ENCODE measurements at places on chromosomes 5 and 9. TPM values are rescaled to one million over a fixed set of nuclear protein-coding genes. Genes with fewer than 3 reads are reported as not detected.

The FOXD4L5 gene
- not detected for total RNA-seq

The C9orf153 gene
- not detected for total RNA-seq

The PCDHA12 gene
- total RNA-seq = not detected

The HAUS6 gene
- total RNA-seq = 15.0 TPM

The KIF4B gene
- under 0.01 TPM for total RNA-seq

The IFNA2 gene
- not detected for total RNA-seq

The IFNA13 gene
- not detected for total RNA-seq

The IGIP gene
- 2.2 TPM for total RNA-seq

The PCDHB7 gene
- 0.05 TPM for total RNA-seq

The ATP10B gene
- total RNA-seq = not detected

The MOB3B gene
- total RNA-seq = 0.30 TPM

The TRIM23 gene
- total RNA-seq = 5.3 TPM

The SETX gene
- total RNA-seq = 29.6 TPM

The F2RL1 gene
- total RNA-seq = 5.8 TPM

The SLC45A2 gene
- total RNA-seq = not detected

The CNTNAP3 gene
- total RNA-seq = 3.3 TPM

The DOCK8 gene
- total RNA-seq = 3.0 TPM

The SLC6A7 gene
- total RNA-seq = not detected

The PDGFRB gene
- total RNA-seq = 0.69 TPM

The OTP gene
- not detected for total RNA-seq

The SLC4A9 gene
- total RNA-seq = not detected

The LRRC19 gene
- total RNA-seq = not detected

The ADGRV1 gene
- total RNA-seq = not detected

The TPPP gene
- 0.07 TPM for total RNA-seq

The SLC34A3 gene
- total RNA-seq = not detected

The INSL6 gene
- total RNA-seq = not detected

The SPATA31C1 gene
- total RNA-seq = not detected

Measured in mammary microvascular endothelial cell (primary cell).